Stimulated activated CD4-positive, alpha-beta T cell treated with anti-CD3 and anti-CD28 coated beads, Interleukin-1b, Interleukin-23, amount 100 ng/mL, for 24 hours (primary cell): ENCODE measurements at places on chromosomes 11 and 22.
A peak's percentile ranks its signal among the peaks of the same experiment; 100 is the strongest.

- DNase-seq = no peak
These were observed 42.9 kb downstream of the MICAL3 start for GRCh38 chr22:17981497-17981896.

- DNase-seq = no peak
These were observed 18.5 kb upstream of the MPZL2 start for GRCh38 chr11:118282606-118283005.

DNA sequence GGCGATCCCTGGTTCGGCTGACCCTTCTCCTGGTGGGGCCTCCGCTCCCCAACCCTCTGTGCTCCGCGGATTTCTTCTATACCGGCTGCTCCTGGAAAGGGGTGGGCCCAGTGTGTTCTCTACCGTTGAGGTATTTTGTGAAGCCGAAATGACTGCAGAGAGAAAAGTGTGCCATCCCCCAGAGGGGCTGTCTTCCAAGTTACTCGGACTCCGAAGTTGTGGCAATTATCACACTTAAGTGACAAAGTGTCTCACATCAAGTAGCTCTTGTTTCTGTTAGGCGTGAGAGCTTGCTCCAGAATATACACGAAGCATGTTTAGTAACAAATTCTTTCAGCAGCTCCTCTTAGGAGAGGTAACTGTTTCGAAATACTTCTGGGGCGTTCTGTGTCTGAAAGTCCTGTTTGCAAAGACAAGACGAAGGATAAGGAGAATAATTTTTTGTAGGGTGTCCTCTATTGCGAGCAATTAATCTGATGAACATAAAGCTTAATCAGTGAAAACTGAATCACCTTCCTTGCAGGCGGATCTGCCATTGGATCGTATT lies 434 bp downstream of the XPNPEP3 start:
- DNase-seq = no peak

DNA sequence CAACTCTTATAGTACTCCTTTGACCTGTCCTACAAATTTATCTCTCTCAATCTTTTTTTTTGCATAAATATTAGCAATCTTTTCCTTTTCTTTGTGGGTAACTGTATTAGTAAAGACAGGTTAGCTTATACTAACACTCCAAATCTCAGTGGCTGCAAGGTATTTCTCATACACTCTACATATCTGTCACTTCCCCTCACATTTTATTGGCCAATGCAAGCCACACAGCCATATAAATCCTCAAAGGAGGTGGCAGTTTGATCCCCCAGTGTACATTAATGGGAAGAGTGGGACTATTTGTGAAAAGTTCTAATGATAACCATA lies 42.6 kb upstream of the EED start:
- no peak for DNase-seq

GRCh38 chr11:41659985-41660384 lies 200.5 kb upstream of the LRRC4C start:
- no peak for DNase-seq

DNA sequence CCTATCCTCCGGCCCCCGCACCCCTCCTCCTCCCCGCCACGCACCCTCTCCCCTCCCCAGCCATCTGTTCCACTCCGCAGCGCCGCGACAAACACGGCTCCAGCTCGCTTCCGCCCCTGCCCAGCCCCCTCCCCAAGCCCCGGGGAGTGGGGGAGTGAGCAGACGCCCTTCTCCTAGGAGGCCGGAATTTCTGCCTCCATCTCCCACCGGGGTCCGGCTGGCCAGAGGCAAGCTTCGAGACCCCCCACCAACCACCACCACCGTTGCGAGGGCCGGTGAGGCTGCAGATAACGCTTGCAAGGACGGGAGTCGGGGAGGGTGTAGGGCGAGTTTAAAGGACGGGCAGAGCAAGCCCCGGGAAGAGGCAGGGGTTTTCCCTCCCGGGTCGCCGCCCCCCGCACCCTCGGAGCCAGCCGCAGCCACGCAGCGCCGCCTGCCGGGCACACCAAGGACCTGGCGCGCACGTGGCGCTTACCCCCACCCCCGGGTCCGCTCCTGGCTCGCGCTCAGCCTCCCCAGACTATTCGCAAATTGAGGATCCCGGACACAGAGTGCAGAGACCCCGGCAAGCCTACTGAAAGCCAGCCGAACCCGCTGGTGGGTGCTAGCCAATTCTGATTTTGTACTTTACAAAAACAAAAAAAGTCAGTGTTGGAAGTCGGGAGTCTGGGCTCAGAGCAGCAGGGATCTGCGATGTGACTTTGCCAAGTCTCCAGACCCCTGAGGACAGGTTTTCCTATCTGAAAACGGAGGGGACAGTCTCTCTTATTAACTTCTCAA lies 22.6 kb downstream of the RTN4RL2 start:
- DNase-seq = peak; percentile 52

DNA sequence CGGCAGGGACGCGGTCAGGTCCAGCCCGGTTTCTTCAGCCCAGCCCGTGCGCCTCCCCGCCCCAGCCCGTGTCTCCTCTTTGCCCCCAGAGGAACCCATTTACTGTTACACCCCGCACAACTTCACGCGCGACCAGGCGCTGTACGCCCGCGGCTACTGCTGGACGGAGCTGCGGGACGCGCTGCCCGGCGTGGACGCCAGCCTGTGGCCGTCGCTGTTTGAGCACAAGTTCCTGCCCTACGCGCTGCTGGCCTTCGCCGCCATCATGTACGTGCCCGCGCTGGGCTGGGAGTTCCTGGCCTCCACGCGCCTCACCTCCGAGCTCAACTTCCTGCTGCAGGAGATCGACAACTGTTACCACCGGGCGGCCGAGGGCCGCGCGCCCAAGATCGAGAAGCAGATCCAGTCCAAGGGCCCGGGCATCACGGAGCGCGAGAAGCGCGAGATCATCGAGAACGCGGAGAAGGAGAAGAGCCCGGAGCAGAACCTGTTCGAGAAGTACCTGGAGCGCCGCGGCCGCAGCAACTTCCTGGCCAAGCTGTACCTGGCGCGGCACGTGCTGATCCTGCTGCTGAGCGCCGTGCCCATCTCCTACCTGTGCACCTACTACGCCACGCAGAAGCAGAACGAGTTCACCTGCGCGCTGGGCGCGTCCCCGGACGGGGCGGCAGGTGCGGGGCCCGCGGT lies 6.5 kb downstream of the PANX2 start:
- no peak for DNase-seq

DNA sequence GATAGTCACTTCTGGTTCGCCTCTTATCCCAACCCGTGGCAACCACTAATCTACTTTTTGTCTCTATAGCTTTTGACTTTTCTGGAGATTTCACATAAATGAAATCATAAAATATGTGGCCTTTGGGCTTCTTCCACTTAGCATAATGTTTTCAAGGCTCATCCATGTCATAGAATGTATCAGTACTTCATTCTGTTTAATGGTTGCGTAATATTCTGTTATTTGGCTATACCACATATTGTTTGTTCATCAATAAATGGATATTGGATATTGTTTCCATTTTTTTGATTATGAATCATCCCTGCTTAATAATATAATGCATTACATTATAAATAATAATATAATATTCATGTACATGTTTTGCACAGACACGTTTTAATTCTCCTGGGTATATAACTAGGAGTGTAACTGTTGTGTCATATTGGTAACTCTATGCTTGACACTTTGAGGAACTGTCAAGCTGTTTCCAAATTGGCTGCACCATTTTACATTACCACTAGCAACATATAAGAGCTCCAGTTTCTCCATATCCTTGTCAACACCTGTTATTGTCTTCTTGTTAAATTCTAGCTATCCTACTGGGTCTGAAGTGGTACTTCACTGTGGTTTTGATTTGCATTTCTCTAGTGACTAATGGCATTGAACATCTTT lies 181.5 kb downstream of the CADM1 start:
- no peak for DNase-seq

- DNase-seq = no peak
These were observed 778.3 kb upstream of the LRRC4C start for GRCh38 chr11:42237701-42238235.
